ENCODE measurements at places on chromosomes 12 and 14.
A peak's percentile ranks its signal among the peaks of the same experiment; 100 is the strongest.

GRCh38 chr12:13186302-13186701 lies 10.2 kb upstream of the EMP1 start:
- no peak overlapping the region for H3K4me3 ChIP-seq
- H3K4me1 ChIP-seq: peaks cover 2% of the 10 kb centered on the region
- DNase-seq: no peak
- no peaks in the 10 kb centered on the region for H3K36me3 ChIP-seq
- no peak overlapping the region for H3K27ac ChIP-seq
- H3K27me3 ChIP-seq: no peaks in the 10 kb centered on the region

- H3K4me1 ChIP-seq: no peaks in the 10 kb centered on the region
- no peaks in the 10 kb centered on the region for H3K36me3 ChIP-seq
- DNase-seq: no peak
- H3K4me3 ChIP-seq: no peak overlapping the region
- no peak overlapping the region for H3K27ac ChIP-seq
- H3K27me3 ChIP-seq: no peaks in the 10 kb centered on the region
These were observed 353.8 kb downstream of the RAD51B start for GRCh38 chr14:68173227-68173972.

DNA sequence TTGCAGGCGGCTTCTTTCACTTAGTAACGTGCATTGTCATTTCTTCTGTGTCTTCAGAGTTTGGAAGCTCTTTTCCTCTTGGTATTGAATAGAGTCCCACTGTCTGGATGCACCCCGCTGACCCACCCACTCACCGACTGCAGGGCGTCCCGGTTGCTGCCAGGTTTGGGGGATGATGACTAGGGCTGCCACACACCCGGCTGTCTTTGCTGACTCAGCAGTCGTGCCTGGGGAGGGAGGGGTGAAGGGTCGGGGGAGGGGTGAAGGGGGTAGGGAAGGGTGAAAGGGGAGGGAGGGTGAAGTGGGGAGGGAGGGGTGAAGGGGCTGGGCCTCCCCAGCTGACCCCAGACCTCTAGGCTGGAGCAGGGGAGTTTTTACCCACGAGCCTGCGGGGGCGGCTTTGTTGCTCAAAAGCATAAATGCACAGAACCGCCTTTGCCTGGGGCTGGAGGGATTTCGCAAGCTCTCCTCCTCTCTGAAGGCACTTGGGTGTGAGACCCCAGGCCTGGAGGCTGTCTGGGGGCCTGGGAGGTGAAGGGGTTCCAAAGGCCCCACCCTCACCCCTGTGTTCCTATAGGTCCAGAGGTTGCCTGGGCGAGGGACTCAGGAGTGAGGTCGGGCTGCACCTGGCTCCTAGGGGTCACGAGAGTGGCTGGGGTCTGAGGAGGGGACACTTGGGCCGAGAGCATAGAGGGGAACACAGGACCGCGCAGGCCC lies 31.3 kb upstream of the ULK1 start:
- peak; percentile 38 for DNase-seq
- H3K4me3 ChIP-seq: no peak overlapping the region
- H3K36me3 ChIP-seq: no peaks in the 10 kb centered on the region
- no peaks in the 10 kb centered on the region for H3K4me1 ChIP-seq

GRCh38 chr12:43098766-43099550 lies 453.0 kb downstream of the ADAMTS20 start:
- H3K27me3 ChIP-seq: no peaks in the 10 kb centered on the region
- no peak for DNase-seq
- no peak overlapping the region for H3K27ac ChIP-seq

- no peaks in the 10 kb centered on the region for H3K27me3 ChIP-seq
- peaks cover 6% of the 10 kb centered on the region for H3K4me1 ChIP-seq
- DNase-seq: no peak
- H3K36me3 ChIP-seq: no peaks in the 10 kb centered on the region
- no peak overlapping the region for H3K4me3 ChIP-seq
These were observed 171.6 kb downstream of the CALM1 start for GRCh38 chr14:90568405-90568804.

GRCh38 chr12:120377611-120378010 lies 8.6 kb upstream of the MSI1 start:
- H3K27ac ChIP-seq: peak overlapping the region; percentile 72
- DNase-seq: no peak
- H3K27me3 ChIP-seq: no peaks in the 10 kb centered on the region
- H3K4me1 ChIP-seq: peaks cover 15% of the 10 kb centered on the region

- no peak overlapping the region for H3K4me3 ChIP-seq
- no peaks in the 10 kb centered on the region for H3K36me3 ChIP-seq
- H3K27ac ChIP-seq: peak overlapping the region; percentile 73
- no peak for DNase-seq
These were observed 46.0 kb downstream of the ARID2 start for GRCh38 chr12:45775465-45775864.

DNA sequence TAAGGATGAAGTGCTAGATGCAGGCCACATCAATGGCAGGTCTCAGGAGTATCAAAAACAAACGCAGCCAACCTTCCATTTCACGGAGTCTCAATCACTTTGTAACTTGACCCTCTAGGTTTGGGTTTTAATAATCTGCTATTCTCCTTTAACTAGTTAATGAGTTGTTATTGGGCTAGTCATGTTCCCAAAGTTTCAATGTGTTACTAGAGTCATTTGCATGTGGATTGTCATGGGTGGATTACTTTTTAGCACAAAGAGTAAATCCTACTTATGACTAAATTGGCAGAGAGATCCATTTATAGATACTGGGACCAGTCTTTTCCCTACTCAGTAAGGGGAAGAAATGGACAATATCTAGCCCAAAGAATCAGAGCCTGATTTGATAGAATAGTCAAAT lies 151.0 kb downstream of the BCAT1 start:
- no peaks in the 10 kb centered on the region for H3K36me3 ChIP-seq
- no peak overlapping the region for H3K4me3 ChIP-seq
- no peaks in the 10 kb centered on the region for H3K27me3 ChIP-seq
- no peak overlapping the region for H3K27ac ChIP-seq
- peaks cover 7% of the 10 kb centered on the region for H3K4me1 ChIP-seq
- no peak for DNase-seq

DNA sequence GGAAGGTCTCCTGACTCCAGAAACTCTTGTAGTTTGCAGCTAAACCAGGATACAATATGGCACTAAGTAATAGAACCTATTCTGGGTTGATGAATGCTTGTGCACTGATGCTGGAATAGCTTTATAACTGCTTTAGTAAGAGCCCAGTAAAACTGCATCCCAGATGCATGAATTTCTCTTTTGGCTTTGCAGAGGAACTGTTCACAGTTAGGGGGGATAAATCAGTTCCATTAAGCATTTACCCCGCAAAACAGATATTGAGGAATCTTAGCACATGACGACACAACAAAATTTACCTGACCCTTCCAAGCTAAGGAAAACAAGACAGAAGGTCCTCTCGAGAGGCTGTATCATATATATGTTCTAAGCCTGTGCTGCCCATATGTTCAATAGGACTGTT lies 457.4 kb downstream of the FOXG1 start:
- no peak overlapping the region for H3K27ac ChIP-seq
- no peaks in the 10 kb centered on the region for H3K27me3 ChIP-seq
- DNase-seq: no peak
- no peak overlapping the region for H3K4me3 ChIP-seq
- no peaks in the 10 kb centered on the region for H3K36me3 ChIP-seq

GRCh38 chr12:109726511-109727038 lies 12.9 kb downstream of the FAM222A start:
- peaks cover 26% of the 10 kb centered on the region for H3K4me1 ChIP-seq
- H3K27me3 ChIP-seq: no peaks in the 10 kb centered on the region
- no peak overlapping the region for H3K27ac ChIP-seq
- DNase-seq: no peak
- no peaks in the 10 kb centered on the region for H3K36me3 ChIP-seq

- no peaks in the 10 kb centered on the region for H3K36me3 ChIP-seq
- no peak for DNase-seq
- no peak overlapping the region for H3K27ac ChIP-seq
These were observed 40.2 kb downstream of the TFCP2 start for GRCh38 chr12:51132693-51133092.

- H3K27me3 ChIP-seq: no peaks in the 10 kb centered on the region
- no peak for DNase-seq
- no peaks in the 10 kb centered on the region for H3K36me3 ChIP-seq
These were observed 51.2 kb upstream of the NOS1 start for GRCh38 chr12:117412465-117413188.

DNA sequence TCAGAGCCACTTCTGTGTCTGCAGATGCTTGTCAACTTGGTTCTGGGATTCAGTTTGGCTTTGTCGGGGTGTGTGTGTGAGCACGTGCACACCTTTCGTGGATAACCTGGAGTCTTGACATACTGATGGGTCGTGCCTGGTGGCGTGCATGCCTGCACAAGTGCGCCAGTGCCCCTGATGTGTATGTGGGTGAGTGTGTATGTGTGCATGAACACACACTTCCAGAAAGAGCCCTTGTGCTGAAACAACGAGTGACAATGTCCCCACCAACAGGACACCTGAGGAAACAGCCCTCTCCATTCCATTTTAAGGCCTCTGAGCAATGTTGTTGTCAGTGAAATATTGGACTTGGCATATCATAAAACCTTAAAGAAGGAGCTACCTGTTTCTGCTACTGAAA lies 53.9 kb downstream of the SMUG1 start:
- H3K27ac ChIP-seq: no peak overlapping the region
- H3K4me1 ChIP-seq: peaks cover 3% of the 10 kb centered on the region
- H3K36me3 ChIP-seq: no peaks in the 10 kb centered on the region
- DNase-seq: no peak

DNA sequence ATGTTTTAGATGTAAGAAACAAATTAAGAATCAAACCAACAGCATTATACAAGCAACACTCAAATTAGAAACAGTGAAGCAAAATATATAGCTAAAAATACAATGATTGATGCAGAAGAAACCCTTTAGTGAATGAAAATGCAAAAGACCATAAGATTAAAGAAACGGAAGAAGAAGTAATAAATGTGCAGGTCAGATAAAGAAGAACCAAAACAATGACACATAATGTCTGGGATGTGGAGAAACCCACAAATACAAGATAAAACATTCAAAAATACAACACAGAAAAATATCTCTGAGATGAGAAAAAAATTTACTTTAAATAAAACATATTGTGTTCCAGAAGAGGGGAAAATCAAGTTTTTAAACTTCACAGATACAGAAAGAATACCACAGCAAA lies 73.4 kb upstream of the AVPR1A start:
- no peak overlapping the region for H3K4me3 ChIP-seq
- no peaks in the 10 kb centered on the region for H3K36me3 ChIP-seq
- no peaks in the 10 kb centered on the region for H3K4me1 ChIP-seq
- DNase-seq: no peak
- H3K27me3 ChIP-seq: no peaks in the 10 kb centered on the region

GRCh38 chr14:49659526-49660455 lies 24.7 kb upstream of the DNAAF2 start:
- no peaks in the 10 kb centered on the region for H3K36me3 ChIP-seq
- no peaks in the 10 kb centered on the region for H3K27me3 ChIP-seq
- no peak for DNase-seq
- H3K27ac ChIP-seq: no peak overlapping the region
- H3K4me1 ChIP-seq: no peaks in the 10 kb centered on the region

- no peaks in the 10 kb centered on the region for H3K36me3 ChIP-seq
- H3K27me3 ChIP-seq: no peaks in the 10 kb centered on the region
- H3K4me3 ChIP-seq: no peak overlapping the region
- no peak overlapping the region for H3K27ac ChIP-seq
- DNase-seq: no peak
- H3K4me1 ChIP-seq: no peaks in the 10 kb centered on the region
These were observed 170.2 kb upstream of the PZP start for GRCh38 chr12:9378430-9378835.

- no peak overlapping the region for H3K27ac ChIP-seq
- no peak overlapping the region for H3K4me3 ChIP-seq
- no peak for DNase-seq
- H3K4me1 ChIP-seq: peaks cover 12% of the 10 kb centered on the region
- no peaks in the 10 kb centered on the region for H3K27me3 ChIP-seq
- no peaks in the 10 kb centered on the region for H3K36me3 ChIP-seq
These were observed 36.8 kb downstream of the VDR start for GRCh38 chr12:47868041-47868440.
